Stimulated activated CD4-positive, alpha-beta T cell treated with anti-CD3 and anti-CD28 coated beads, Interleukin-12 subunit alpha, Interleukin-12 subunit beta, amount 100 ng/mL, for 4 hours (primary cell): ENCODE measurements at places on chromosomes 4 and X.

DNA sequence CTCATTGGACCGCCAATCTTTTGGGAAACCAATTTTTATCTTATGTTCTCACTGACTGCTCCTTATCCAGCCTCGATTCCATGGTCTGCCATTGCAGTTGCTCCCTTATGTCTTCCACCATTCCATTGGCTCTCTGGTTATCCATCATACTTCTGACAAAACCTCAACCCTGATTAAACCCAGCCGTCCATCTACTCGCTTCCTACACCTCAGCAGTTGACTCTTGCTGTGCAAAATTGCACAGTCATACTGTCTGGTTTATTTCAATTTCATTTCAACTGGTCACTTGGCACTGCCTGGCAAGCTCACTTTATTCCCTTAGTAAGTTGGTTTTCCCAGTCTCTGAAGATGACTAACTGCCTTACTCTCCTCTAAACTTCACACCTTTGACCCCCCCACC is 26.2 kb downstream of the ARL9 start:
- no peak for DNase-seq

- DNase-seq = no peak
These were observed 114.4 kb downstream of the SH3KBP1 start for GRCh38 chrX:19772822-19773628.

GRCh38 chrX:109874548-109874947 is 128.4 kb upstream of the TMEM164 start:
- no peak for DNase-seq

- DNase-seq = no peak
These were observed 49.2 kb upstream of the SCRG1 start for GRCh38 chr4:173448103-173448502.
